ENCODE measurements at places on chromosomes 7 and 10.

GRCh38 chr7:158959954-158960353, 103.6 kb downstream of the DYNC2I1 start:
- DNase-seq = no peak

GRCh38 chr10:17671307-17671706, 27.4 kb downstream of the STAM start:
- no peak for DNase-seq

- DNase-seq = no peak
These were observed 54.5 kb upstream of the OPALIN start for GRCh38 chr10:96413151-96413787.

GRCh38 chr7:7829667-7830066, 111.3 kb upstream of the RPA3 start:
- DNase-seq = peak; percentile 19

GRCh38 chr7:114422507-114423501, 8.2 kb downstream of the FOXP2 start:
- DNase-seq = no peak

GRCh38 chr7:50826371-50827172, 43.9 kb upstream of the GRB10 start:
- peak; percentile 70 for DNase-seq

GRCh38 chr7:71625545-71625944, 493.6 kb downstream of the GALNT17 start:
- no peak for DNase-seq

GRCh38 chr7:36430186-36430585, 40.5 kb downstream of the ANLN start:
- no peak for DNase-seq

GRCh38 chr7:111232249-111233084, 141.5 kb downstream of the LRRN3 start:
- DNase-seq = no peak

GRCh38 chr7:50552921-50553320, 12.3 kb downstream of the DDC start:
- DNase-seq = no peak

DNA sequence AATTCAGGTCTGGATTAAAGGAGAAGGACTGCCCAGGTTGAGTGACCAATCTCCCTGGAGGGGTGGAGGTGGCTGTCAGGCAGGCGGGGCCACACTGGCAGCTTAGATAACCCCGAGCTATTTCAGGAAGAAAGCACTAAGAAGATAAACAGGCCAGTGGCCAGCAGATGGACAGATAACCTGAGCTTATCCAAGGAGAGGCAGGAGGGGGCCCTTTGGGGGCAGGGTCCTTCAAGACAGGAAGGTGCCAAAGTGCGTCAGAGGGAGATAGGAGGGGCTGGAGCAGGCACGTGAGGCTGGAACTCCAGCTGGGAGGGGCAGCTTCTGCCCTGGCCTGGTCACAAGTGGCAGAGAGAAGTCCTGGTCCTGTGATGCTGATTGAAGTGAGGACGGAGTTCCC, 29.8 kb upstream of the PODXL start:
- no peak for DNase-seq

DNA sequence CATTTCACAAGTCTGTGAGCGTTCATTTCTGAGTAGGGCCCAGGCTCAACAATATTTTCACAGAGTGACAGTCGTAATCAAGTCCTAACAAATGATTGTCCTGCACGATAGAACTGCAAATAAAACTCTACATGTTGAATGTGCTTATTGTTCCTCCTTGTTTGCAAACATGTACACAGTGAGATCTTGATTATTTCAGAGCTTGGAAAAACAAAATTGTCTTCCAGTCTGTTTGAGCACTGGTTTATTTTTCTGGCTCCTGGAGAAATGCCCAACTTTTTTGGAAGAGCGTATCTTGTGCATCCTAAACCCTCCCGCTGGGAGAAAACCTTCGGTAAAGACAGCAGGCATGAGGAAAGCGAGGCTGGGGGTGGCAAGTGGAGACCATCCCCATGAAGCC, 91.1 kb downstream of the TEX36 start:
- DNase-seq = no peak

GRCh38 chr10:62112300-62112699, 156.3 kb downstream of the RTKN2 start:
- no peak for DNase-seq

DNA sequence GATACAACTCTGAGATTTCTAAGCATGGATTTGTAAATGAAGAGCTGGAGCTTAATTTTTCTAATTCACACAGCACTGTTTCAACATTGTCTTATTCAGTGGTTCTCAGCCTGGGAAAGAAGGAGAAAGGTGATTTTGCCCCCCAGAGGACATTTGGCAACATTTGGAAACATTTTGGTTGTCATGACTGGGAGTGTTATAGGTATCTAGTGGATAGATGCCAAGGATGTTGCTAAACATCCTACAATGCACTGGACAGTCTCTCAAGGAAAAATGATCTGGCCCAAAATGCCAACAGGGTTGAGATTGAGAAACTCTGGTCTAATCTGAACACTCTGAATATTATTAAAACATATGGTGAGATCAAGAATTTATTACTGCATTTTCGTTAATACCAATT, 3.8 kb upstream of the CAV2 start:
- DNase-seq = no peak

GRCh38 chr7:150876817-150877526, 24.7 kb downstream of the AOC1 start:
- peak; percentile 91 for DNase-seq

DNA sequence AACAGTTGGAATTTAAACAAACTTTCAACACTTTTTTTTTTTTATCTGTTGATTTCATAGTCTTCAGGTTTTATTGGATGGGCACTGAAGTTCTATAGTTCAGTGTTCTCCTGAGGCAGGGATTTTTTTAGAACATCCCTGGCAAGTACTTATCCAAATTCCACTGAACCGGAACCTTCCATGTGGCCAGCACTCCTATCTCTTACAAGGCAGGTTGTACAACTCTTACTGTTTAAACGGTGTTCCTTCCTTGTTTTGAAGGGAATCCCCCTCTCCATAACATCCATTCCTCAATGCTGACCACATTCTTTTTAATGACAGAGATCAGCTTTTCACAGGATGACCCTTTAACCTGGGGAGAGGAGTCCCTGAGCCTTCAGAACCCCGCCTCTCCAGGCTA, 238.9 kb upstream of the CTBP2 start:
- DNase-seq = no peak

- no peak for DNase-seq
These were observed 128.4 kb upstream of the PPP2R2D start for GRCh38 chr10:131772441-131772840.

DNA sequence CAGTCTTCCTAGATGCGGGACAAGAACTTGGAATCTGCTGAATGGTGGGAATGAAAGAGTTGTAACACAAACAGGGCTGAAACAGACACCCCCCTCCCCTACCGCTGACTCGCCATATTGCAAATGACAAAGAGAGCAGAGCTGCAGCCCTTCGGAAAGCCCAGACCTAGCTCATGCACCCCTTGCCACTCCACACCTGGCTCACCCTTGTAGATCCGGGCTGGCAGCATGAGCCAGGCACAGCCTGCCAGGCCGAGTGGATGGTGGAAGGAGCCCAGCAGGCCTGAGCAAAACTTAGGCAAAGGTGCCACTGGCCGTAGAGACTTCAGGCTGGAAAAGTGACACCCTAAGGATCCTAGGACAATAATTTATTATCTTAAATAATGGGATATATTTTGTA, 237.4 kb upstream of the SEMA3D start:
- DNase-seq = no peak

DNA sequence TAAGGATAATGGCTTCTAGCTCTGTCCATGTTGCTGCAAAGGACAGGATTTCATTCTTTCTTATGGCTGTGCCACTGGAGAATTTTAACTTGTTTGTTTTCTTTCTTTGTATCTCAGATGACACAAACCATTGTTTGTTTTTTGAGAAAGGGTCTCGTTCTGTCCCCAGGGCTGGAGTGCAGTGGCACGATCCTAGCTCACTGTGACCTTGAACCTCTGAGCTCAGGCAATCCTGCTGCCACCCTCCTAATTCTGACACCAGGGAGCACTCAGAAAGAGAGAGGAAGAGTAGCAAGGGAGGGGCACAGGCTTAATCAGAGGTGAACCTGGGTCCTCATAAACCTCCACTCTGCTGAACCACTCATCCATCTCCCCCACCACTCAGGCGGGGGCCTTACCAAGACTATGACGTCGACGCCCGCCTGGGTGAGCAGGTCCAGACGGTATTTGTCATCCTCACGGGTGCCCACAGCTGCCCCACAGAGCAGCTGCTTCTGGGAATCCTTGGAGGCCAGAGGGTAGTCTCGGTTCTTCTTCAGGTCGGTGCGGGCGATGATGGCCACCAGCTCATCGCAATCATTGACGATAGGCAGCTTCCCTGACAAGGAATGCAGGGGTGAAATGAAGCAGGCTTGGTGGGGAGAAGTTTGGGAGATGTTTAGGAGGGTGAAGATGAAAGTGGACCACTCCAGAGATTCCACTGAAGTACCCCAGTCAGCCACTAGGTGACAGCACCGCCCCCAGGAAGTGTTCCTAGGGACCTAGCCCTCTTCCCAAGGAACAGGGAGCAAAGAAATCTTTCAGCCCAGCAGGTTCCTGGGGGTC, 11.6 kb downstream of the IMPDH1 start:
- DNase-seq = no peak

DNA sequence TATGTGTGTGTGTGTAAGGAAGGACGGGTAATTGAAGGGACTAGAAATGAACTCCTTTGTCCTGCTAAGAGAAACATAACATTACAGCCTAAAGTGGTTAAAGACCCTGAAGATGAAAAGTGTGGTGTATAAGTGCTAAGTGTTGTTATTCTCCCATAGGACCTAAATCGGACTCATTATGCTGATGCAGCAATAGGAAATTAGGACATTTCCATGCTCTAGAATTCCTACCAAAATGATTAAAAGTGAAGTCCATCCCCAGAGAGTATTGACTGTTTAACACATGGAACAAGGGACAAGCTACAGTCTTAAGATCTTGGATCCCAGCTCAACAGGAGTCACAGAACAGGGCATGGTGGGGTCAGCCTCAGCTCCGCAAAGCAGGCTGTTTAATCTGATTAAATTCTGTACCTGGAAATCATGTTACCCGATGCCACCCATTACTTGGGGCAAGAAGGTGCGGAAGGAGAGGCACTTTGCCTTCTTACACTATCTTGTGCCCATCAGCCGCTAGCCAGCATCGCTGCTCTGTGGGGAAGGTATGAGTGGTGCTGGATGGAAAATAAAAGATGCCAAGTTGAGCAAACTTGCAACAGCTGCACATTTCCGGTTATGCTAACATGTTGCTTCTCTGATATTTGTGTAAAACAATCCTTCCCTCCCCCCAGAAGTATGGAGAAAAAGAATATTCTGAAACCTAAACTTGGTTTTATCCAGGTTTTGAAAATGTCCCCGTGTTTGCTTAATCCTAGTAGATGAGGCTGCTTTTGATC, 100.5 kb downstream of the CREB5 start:
- DNase-seq = no peak

DNA sequence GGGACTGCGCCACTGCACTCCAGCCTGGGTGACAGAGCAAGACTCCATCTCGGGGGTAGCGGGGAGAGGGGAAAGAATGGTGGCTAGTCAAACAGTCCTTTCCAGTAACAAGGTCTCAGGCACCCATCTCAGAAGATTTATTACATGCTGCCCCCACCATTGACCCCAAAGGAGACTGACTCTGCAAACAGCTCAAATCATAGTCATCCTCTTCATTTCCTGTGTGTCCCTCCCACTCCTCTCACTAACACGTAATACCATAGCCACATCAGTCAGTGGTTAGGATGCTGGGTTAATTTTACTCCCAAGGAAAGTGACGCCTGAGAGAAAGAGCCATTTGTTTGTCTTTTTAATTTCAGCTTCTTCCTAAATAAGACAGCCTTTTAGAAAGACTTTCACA, 56.6 kb upstream of the BET1 start:
- no peak for DNase-seq

GRCh38 chr10:31278279-31278941, 40.6 kb upstream of the ZEB1 start:
- no peak for DNase-seq

DNA sequence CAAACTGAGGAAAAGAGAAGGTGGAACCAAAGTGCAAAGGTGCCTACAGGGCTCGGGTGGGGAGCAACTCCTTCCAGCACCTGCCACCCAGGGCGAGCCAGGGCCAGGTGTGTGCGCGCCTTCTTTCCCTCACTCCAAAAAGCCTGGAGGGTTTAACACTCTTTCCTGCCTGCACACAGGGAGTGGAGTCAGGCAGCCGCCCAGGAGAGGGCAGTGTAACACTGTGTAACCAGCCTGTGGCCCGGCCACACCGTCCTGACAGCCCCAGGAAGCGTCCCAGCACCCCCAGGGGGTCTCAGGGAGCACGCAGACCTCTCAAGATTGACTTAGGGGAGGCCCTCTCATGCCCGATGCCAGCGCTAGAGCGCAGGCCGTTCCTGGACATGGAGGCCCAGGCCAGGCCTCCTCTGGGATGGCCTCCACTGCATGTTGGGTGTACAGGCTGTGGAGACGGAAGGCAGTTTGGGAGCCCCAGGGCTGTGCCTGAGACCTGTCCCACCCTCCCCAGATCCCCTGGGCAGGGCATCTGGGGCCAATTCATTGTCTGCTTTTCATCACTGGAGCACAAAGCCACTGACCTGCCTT, 13.4 kb downstream of the BRI3 start:
- no peak for DNase-seq

DNA sequence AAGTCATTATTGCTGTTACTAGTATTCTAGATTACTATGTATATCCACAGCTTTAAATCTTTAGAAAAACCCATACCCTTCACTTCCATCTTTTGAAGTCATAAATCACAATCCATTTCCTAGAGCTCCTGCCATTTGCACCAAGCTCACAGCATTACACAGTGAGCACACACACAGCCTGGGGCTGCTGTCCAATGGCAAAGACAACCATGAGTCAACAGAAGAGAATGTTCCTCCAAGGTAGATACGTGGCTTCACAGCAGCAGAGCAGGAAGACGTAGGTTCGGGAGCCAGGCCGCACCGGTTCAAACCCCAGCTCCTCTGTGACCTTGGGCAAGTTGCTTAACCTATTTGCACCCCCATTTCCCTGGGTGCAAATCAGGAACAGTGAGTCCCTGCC, 234.6 kb downstream of the DIP2C start:
- peak; percentile 78 for DNase-seq

GRCh38 chr10:108582387-108582786, 1340.9 kb downstream of the XPNPEP1 start:
- no peak for DNase-seq

DNA sequence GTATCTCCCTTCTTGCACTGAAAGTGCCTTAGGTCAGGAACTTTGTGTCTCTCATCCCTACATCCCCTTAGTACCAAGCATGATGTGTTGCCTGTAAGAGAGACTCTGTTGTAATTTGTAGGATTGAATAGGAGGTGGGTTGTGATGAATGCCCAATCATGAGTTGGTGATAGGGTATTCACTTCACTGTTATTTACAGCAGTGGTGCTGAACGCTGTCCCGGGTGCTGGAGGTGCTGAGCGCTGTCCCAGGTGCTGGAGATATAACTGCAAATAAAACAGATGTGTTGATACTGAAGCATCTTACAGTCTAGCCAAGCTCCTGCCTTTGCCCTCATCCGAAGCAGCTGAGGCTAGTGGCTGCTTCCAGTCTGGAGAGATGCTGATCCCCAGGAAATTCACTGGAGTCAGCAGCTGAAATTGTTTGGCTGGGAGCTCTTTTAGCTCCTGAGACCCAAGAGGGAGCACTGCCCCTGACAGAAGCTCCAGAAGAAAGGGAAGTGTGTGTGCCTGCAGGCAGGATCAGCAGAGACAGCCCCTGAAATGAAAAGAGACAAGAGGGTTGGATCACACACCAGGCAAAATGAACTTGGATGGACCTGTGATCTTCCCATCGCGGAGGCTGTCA, 183.4 kb downstream of the SORCS3 start:
- DNase-seq = peak; percentile 8

- DNase-seq = no peak
These were observed 243.9 kb downstream of the SNX13 start for GRCh38 chr7:17696422-17696821.

Measured in retinal pigment epithelial cell (primary cell).